ENCODE measurements at places on chromosomes 6 and 20.

DNA sequence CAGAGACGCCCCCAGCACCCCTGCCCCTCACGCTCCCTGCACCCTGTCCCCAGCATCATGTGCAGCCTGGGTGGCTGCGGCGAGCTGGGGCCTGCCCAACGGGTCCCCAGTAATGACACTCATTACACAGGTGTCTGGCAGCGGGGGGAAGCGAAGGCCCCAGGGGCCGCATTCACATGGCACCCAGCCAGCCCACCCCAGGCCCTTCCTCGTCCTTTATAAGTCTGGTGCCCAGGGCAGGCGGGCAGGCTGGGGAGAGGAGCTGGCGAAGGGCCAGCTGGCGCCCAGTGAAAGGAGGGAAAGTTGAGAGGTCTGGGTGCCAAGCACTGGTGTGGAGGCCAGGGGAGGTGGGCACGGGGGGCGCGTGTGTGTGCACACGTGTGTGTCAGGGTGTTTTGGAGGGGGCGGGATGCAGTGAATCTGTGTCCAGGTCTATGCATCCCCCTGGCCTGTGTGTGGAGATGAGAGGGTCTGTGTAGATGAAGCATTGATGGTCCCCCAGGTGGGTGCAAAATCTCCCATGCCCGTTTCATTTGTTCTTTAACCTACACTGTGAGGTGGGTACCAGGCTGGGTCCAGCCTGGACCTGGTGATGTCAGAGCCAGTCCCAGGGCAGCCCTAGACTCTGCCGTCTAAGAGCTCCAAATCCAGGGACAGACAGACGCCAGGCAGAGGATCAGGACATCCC, 105.3 kb downstream of the CEBPB start:
- DNase-seq = peak; percentile 53

DNA sequence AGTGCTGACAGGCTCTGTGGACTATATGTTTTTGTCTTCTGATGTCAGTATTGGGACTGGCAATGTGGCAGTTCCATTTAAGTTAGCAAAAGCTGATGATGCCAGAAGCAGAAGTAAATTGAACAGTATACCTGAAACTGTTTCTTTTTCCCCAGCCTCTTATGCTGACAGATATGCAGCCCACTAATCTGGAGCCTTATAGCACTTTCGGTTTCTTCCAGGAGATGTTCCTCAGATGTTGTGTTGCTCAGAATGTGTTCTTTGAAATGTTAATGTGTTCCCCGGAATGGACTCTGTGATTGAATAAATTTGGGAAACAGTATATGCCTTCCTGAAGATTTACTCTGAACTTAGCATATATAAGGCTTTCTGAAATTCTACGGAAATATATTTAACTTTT, 80.7 kb upstream of the MRAP2 start:
- DNase-seq = no peak

DNA sequence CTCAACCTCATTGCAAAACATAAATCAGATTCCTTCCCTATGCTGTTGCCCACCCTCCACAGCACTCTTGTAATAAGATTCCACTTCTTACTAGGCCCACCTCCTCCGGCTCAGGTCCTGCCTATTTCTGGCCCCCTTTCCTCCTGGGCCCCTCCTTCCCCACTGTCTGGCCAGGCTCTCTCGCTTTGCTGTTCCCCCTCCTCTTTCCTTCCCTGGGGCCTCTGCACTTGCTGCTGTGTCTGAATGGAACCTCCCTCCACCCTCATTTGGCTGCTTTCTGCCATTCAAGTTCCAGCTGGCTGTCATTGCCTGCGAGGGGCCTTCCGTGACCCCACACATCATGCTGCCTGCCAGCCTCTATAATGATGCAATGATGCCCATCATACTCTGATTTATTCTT, 38.9 kb downstream of the ARHGAP40 start:
- DNase-seq = no peak

- DNase-seq = peak; percentile 32
Measured at GRCh38 chr6:35497571-35498421, 917 bp upstream of the TEAD3 start.

GRCh38 chr6:167298127-167298526, 7.0 kb downstream of the UNC93A start:
- no peak for DNase-seq

GRCh38 chr6:101550451-101550850, 156.9 kb downstream of the GRIK2 start:
- DNase-seq = peak; percentile 55

DNA sequence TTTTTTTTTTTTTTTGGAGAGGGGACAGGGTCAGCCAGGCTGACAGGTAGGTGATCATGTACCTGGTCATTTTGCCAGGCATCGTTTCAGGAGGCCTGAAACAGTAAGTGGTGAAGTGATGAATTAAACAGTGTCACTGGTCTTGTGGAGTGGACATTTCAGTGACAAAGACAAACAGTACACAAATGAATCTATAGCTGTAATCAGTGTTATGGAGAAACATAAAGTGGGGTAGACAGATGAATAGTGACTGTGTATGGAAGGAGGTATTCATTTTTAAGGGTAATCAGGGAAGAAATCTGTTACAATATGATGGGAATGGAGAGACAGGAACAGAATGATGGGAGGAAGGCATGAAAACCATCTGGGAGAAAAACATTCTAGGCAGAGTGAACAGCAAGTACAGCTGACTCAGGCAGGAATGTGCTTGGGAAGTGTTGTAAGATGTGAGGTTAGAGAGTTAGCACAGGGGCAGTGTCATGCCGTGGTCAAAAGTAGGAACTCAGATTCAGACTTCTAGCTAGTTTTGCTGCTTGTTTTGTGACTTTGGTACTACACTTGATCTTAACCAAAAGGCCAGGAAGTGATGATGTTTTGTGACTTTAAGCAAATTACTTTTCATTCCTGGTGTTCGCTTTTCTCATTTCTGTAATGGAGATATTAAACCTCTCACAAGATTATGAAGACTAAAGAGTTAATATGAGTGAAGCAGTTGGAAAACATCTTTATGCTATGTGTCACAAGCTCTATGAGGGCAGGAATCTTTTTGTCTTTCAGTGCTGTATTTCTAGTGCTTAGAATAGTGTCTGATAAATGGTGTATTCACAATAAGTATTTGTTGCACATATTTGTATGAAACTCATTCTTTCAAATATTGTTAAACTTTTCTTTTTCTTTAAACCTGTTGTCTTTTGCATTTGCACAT, 43.4 kb downstream of the QKI start:
- no peak for DNase-seq

DNA sequence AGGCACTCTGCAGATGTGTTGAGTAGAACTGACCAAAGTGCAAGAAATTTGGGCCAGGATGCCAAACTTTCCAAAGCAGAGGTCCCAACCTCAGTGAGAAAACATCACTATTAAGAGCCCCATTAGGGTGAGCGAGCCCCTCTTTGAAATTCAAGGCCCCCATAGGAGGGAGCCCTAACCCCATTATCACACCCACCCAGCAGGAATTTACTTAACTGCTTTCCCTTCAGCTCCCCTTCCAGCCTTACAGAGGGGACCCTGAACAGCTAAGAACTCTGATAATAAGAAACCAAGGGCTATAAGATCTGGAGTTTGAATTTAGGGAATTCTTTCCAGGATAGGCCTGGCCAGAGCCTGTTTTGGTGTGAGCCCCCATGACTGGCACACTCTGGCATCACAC, 130.6 kb downstream of the NFATC2 start:
- DNase-seq = no peak

- no peak for DNase-seq
Measured at GRCh38 chr6:134447423-134447822, 129.5 kb upstream of the SGK1 start.

GRCh38 chr6:139540276-139540675, 165.8 kb upstream of the CITED2 start:
- DNase-seq = no peak

- DNase-seq = peak; percentile 92
Measured at GRCh38 chr20:44457016-44457415, 18.7 kb upstream of the TTPAL start.

DNA sequence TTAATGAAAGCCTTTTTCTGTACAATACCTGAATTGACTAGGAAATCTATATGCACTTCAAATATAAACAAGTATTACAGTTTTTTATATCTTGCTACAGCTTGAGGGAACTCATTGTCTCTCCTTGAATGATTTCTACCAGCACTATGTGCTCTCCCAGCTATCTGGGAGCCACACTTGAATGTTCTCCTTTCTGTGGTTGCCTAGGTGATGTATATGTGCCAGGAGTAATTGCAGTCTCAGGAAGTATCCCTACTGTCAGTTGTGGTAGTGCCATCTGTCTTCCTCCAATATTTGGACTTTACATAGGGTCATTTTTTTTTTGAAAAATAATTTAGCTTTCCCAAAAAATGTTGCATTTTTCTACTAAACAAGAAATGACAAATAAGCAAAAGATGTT, 288.0 kb upstream of the PLCB4 start:
- DNase-seq = peak; percentile 81

DNA sequence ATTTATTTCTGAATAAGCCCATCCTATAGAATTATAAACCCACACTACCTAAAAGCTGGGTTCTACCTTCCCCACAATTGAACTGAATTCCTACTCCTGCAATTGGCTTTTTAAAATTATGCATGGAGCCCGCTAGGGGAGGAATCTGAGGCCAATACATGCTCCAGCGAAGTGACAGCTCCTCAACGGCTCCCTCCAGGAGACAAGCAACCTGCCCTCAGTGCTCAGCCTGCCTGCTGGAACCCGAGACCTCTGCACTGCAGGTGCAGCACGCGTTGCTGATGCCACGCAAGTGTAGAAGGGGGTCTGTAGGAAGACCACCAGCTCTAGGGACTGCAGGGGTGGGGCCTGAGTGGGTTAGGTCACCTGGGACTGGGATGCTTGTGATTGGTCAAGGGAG, 170.2 kb upstream of the CDYL start:
- no peak for DNase-seq

DNA sequence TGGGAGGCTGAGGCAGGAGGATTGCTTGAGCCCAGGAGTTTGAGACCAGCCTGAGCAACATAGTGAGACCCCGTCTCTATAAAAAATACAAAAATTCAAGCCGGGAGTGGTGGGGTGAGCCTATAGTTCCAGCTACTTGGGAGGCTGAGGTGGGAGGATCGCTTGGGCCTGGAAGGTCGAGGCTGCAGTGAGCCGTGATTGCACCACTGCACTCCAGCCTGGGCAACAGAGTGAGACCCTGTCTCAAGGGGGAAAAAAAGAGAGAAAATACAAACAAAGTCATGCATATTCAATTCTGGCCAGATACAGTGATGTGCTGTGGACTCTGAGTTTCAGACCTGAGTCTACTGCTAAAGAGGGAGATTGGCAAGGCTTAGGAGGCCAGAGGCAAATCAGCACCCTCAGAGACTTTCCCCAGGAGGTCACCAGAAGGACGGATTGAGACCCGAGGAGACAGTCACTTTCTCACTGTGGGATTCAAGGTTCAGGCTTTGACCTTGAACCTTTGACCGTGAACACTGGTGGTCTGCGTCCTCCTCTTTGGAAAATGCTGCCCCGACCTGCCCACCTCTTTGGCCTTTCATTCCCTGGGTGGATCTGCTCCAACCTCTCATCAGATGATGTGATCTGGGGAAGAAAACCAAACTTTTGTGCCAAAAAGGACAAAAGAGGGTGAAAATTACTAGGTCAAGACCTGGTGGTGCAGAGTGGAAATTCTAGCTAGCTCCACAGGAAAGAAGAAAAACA, 31.2 kb downstream of the TGM2 start:
- no peak for DNase-seq

GRCh38 chr6:43476746-43477145, 624 bp upstream of the TJAP1 start:
- no peak for DNase-seq

- DNase-seq = no peak
Measured at GRCh38 chr6:129455126-129455769, 254.7 kb downstream of the ARHGAP18 start.

DNA sequence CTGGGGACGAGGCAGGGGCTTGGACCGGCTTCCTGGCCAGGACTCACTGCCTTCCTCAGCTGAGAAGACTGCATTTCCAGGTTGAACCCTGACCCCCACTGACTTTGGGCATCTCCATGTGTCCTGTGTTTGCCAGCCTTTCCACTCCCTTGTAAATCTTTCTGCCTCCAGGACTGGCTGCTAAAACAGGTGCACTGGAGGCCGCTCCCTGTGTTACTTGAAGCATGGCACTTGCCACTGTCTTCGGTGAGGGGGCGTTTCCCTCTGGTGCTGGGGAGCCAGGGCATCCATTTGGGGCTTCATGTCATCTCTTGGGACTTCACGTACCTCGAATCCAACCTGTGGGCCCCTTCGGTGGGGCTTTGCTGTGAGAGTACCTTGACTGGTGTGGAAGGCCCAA, 6.7 kb upstream of the RBM38 start:
- DNase-seq = no peak

DNA sequence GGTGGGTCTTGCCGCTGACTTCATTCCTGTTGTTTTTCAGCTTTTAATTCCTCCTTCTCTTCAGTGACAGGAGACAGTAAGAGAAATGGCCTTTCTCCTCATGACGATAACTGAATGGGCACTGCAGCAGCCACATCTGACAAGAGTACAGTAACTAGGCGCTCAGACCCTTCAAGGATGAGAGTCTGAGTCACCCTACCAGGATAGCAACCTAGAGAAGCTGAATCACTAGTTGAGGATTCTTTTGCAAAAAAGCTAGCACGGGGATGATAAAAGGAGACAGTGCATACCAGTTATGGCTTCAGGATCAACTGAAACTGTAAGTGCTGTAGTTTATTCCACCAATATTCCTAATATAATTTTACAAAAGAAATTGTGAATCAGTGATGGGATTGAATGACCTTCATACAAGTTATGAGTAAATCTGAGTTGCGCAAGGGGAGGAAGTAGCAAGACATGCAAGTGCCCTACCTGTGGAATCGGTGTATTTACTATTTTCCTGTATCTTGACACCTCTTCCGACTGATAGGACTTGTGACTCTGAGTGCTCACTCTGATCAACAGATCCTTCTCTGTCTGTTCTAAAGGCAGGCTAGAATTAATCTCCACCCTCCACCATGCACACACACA, 161.8 kb upstream of the GRIK2 start:
- DNase-seq = no peak

- no peak for DNase-seq
Measured at GRCh38 chr20:41992481-41992880, 374.3 kb upstream of the CHD6 start.

- no peak for DNase-seq
Measured at GRCh38 chr20:24529369-24529719, 59.9 kb downstream of the SYNDIG1 start.

- DNase-seq = no peak
Measured at GRCh38 chr6:33206864-33207551, 1.3 kb upstream of the RING1 start.

Measured in NCI-H146 (cell line).